Lung (tissue), 17 donors: ENCODE measurements at places on chromosomes 16 and 17. TPM values are rescaled to one million over a fixed set of nuclear protein-coding genes. Genes with fewer than 3 reads are reported as not detected.

PFAS gene
- 20.1 TPM for total RNA-seq

DNA sequence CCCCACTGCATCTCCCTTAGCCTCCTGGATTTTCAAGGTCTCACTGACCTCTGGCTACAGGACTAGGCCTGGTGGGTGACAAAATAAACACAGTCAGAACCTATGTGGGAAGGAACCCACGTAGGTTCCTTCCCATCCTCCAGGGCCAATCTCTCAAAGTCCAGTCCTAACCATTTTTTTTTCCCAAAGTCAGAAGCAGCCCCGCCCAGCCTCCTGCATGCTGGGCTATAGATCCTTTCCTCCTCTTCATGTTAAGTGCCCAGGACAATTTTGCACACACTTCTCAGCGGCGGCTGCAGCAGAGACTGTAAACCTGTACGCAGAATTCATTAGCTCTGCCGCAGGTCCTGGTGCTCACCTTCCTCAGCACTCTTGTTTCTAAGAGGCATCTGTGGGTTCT lies 285.8 kb downstream of the NPIPA8 start:
- DNase-seq = no peak

DNA sequence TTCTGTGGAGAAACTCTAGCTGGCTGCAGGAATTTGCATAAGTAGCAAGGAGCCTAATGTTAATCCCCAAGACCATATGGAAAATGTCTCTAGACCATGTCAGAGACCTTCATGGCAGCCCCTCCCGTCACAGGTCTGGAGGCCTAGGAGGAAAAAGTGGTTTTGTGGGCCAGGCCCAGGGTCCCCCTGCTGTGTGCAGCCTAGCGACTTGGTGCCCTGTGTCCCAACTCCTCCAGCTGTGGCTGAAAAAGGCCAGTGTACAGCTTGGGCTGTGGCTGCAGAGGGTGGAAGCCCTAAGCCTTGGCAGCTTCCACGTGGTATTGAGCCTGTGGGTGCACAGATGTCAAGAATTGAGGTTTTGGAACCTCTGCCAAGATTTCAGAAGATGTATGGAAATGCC lies 306.9 kb upstream of the CA10 start:
- DNase-seq = no peak

GRCh38 chr17:12958786-12959185 lies 59.0 kb downstream of the ELAC2 start:
- no peak for DNase-seq

DNA sequence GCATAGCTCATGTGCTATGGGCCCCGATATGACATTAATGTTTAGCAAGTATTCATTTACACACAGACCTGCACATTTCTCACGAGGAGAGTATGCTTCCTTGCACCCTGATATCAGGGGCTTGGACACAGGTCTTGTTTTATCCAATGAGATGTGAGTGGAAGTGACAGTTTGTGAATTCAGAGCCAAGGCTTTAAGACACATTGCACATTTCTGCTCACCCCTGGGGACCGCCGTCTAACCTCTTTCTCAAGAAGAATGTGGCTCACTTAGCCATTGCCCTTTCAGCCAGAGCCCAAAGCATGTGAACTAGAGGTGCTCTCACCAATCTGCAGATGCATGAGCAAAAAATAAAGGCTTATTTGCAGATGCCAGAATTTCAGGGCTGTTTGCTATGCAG lies 116.1 kb upstream of the C16orf82 start:
- no peak for DNase-seq
